ENCODE measurements at places on chromosomes 16 and 17.

DNA sequence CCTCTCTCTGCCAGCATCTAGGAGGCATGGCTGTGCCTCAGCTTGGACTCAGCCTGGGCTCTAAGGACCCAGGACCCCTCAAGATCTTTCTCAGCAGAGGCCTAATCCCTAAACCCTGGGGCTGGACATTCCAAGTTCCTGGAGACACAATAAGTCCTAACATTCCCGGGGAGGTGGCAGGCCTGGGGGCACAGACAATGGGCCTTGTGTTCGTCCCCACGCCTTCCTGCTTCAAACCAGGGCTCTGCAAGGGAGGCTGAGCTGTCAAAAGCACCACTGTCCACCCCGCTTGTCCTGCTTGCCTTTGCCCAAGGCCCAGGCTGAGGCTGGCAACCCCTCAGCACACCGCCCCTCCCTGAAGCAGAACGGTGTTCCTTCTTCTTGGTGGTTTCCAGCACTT is 13.7 kb downstream of the SDK2 start:
- DNase-seq: no peak

DNA sequence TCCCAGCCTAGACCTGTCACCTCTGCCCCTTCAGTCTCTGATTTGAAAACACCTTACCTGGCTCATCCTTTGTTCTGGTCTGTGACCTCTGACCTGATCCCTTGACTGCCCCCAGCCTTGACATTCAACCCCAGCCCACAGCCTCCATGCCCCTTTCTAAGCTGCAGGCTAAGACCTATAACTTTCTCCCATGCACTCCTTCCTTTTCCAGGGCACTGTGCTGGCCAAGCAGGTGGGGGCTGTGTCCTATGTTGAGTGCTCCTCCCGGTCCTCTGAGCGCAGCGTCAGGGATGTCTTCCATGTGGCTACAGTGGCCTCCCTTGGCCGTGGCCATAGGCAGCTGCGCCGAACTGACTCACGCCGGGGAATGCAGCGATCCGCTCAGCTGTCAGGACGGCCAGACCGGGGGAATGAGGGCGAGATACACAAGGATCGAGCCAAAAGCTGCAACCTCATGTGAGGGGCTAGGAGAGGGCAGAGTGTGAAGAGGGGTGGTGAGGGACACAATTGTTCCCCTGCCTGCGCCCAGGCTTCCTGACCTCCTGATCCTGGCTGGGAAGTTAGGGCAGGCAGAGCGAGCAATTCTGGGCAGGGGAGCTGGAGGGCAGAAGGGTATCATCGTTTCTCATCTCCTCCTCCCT is 3.3 kb downstream of the RND2 start:
- DNase-seq: no peak

GRCh38 chr17:63496177-63496576 is 19.3 kb downstream of the ACE start:
- no peak for DNase-seq

DNA sequence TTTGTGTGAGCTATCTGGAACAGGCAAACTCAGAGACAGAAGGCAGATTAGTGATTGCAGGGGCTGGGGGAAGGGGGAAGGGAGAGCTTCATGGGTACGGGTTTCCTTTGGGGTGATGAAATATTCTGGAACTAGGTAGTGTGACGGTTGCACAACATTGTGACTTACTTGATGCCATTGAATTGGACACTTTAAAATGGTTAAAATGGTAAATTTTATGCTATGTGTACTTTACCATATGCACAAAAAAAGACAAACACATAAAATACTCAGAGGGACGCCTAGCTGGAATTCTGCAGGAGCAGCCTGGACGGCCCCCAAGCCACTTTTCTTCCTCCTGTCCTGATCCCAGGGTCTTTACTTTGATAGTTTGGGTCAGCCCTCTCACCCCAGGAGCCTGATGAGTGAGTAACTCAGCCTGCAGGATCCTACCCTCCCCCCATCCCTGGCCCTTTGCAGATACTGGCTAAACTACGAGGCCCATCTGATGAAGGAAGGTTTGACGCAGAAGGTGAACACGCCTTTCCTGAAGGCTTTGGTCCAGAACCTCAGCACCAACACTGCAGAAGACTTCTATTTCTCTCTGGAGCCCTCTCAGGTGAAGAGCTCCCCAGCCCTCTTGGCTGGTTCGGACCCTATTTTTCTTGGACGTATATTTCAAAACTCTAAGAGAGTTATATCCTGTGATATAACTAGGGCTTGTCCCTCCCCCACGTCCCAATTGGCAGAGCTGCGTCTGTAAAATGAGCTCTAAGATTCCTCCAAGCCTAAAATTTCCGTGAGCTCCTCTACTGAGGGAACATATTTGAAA is 7.8 kb downstream of the ADGRG3 start:
- DNase-seq: no peak

GRCh38 chr17:15349119-15349518 is 7.7 kb upstream of the TEKT3 start:
- no peak for DNase-seq

DNA sequence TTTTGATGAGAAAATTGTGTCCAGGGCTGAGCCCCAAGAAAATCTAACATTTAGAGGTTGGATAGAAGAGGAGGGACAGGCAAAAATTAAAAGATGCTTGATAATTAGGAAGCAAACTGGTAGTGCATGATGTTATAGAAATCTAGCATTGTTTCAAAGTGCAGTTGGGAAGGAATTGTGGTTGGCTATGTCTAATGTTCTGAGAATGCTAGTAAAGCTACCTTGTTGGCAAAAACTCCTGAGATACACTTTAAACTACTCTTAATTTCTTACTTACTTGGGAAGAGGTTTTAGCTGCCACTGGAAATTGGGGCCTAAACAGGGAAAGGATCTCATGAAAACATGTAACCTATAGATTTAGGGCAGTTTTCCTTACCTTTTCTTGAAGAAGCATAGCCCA is 48.3 kb downstream of the MAP2K4 start:
- no peak for DNase-seq

Measured in NCI-H2107 (cell line).